ENCODE measurements at places on chromosomes 11 and 22.

DNA sequence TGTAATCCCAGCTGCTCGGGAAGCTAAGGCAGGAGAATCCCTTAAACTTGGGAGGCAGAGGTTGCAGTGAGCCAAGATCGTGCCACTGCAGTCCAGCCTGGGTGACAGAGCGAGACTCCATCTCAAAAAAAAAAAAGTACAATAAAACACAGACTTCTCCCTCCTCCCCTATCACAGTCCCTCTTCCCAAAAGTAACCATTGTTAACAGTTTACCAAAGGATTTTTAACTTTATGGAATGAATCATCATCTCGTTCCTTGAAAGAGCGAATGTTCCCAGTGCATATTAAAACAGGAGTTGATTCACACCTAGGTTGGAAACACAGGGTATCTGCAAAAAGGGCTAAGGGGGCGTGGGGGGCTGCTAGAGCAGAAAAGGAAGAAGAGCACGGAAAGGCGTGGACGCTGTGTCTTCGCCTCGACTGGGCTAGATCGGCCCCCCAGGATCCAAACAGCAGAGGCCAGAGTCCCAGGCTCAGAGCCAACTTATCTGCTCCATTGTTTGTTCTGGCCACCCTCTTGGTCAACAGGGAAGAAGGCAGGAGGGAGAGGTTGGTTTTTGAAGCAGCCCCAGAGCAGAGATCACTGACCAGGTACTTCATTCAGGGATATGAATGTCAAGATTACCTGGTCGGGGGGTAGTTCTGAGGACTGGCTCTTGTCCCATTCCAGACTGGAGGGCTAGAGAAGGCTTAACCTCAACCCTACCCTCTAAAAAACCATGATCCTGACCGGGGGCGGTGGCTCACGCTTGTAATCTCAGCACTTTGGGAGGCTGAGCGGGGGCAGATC, 2.1 kb upstream of the AHNAK start:
- no peak for DNase-seq

GRCh38 chr11:118927554-118928100, 1.9 kb upstream of the BCL9L start:
- no peak for DNase-seq

DNA sequence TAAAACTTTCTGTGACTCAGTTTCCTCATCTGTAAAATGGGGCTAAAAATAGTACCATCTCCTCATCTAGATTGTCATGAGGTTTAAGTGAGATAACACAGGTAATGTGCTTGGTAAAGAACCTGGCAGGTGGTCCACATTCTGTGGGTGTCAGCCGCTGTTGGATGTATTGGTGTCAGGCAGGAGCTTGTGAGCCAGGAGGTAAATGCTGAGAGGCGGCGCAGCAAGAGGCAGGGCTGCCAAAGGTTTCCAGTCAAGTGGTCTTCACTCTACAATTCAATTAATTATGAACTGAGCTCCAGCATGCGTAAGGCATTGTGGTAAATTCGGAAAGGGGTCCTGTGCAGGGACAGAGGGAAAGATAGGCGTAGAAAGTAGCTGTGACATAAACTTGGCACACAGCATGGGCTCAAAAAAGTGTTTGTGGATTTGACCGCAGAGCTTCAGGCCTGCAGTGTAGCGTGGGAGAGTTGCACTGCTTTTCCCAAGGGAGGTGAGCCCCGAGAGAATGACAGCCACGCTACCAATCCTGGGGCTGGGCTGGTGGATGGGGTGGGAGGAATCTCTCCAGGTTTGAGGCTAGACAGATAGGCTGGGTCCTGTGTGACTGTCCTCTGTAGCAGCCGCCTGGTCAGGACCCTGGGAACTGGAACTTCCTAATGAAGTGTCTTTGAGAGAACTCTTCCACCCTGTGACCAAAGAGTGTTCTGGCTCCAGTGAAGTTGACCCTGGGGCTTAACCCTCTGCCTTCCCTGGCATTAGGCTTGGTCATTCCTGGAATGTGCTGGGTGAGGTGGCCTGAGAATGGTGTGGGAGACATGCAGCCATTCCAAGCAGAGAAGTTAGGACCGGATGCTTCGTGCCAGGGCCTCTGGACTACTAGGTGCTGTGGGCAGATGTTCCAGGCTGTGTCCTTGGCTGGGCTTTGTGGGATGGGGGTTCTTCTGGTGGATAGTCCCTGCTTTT, 122.4 kb downstream of the FEZ1 start:
- no peak for DNase-seq

DNA sequence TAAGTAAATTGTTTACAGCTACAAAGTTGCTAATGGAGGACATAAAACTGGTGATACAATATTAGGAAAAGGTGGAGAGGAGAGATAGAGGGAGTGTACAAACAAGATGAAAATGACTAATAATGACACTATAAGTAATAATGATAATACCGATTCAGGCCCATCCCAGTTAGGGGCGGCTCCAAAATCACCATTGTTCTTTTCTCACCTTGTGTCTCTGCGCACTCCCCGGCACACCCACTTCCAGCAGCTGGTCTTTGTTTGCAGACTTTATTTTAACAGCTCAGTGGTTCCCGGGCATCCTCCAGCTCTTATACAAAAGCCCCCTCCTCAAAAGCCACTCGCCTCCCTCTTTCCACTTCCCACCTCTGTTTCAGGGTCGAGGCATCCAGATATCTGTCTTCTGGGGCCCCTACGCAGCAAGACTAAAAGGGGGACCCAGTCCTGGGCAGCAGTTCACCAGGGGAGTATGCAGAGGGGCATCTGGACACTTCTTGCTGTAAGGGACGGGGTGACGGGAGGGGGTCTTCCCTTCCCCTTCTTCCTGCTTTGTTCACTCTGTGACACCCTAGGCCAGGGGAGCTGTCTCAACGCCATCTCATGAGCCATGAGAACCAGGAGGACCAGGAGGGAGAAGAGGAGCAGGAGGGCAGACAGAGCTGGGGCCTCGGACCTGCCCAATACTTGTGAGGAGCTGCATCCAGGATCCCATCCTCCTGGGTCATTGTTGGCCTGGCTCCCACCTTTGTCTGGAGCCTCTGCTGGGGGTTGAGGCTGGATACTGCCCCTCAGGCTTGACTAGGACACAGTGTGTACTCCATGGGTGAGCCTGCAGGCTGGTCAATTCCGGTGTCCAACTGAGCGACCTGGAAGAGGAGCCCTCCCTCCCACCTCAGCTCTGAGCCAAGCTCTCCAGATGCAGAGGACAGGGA, 2.7 kb downstream of the APOL2 start:
- DNase-seq, result no peak

GRCh38 chr22:35537232-35537631, 3.4 kb upstream of the RASD2 start:
- no peak for DNase-seq

GRCh38 chr11:8082391-8083087, 1.5 kb downstream of the TUB start:
- DNase-seq, result no peak

Data from RWPE1 (cell line).